Stimulated activated CD8-positive, alpha-beta memory T cell treated with anti-CD3 and anti-CD28 coated beads, Interleukin-12 subunit alpha, Interleukin-12 subunit beta, amount 100 ng/mL, for 1 hour (primary cell): ENCODE measurements at places on chromosomes 7 and 10.

GRCh38 chr7:88432301-88432700 is 125.6 kb upstream of the STEAP4 start:
- DNase-seq, result no peak

GRCh38 chr7:17696422-17696821 is 243.9 kb downstream of the SNX13 start:
- no peak for DNase-seq

DNA sequence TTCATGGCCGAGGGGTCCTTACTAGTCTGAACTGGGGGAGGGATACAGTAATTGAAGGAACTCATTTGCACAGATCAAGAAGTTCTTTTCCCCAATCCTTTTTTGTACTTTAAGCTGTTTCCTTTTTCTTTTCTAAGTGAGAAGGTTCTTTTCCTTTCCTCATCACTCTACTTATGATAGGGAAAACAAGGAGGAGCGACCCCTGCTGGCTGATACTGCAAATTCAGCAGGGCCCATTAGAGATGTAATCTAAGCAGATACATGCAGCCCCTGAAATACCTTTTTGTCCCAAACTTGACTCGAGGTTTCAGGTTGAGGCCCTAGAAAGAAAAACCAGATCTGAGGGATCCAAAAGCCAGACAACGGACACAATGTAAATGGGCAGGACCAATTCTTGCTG is 305.5 kb downstream of the DNAJB9 start:
- DNase-seq, result no peak

DNA sequence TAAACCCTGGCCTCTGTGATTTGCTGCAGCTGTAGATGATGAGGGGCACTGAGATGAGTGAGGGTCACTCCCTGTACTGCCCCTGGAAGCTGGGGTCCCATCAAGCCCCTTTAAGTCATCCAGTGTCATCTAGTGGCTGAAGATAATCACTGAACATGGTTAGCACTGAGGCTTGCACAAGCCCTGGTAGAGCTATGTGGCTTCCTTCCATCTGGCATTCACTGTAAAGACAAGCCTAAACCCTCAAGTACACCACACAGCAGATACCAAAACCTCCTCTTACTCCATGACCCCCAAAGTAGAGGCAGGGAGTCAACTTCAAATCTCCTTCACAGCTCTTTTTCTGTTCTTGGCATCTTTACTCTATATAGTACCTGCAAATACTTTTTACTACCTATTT is 72.7 kb upstream of the MRLN start:
- no peak for DNase-seq

DNA sequence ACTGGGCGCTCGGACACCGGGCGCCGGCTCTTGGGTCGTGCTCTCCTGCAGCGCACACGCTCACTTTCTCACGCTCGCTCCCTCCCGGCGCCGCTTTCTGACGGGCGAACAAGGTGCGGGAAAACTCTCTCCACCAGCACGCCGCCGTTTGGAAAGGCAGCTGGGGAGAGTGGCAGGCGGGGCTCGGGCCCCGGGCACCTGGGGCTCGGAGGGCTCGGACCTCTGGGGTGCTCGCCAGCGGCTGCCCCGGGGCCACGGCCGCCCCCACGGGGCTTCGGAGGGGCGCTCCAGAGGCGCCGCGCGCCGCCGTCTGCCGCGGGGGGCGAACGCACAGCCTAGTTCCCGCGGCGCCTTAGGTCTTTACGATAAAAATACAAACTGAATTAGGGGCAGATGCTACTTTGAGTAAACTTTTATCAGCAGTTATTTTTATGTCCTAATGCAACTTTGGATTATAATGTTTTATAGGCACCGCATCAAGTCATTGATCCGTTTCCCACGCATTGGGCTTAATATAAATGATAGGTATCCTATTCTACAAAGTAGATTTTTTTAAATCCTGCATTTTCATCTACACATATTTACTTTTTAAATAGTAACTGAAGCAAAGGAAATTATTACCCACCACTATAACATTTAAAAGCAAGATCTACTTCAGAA is 535 bp upstream of the EPC1 start:
- no peak for DNase-seq

GRCh38 chr7:156544919-156545715 is 95.5 kb upstream of the RNF32 start:
- DNase-seq, result no peak

DNA sequence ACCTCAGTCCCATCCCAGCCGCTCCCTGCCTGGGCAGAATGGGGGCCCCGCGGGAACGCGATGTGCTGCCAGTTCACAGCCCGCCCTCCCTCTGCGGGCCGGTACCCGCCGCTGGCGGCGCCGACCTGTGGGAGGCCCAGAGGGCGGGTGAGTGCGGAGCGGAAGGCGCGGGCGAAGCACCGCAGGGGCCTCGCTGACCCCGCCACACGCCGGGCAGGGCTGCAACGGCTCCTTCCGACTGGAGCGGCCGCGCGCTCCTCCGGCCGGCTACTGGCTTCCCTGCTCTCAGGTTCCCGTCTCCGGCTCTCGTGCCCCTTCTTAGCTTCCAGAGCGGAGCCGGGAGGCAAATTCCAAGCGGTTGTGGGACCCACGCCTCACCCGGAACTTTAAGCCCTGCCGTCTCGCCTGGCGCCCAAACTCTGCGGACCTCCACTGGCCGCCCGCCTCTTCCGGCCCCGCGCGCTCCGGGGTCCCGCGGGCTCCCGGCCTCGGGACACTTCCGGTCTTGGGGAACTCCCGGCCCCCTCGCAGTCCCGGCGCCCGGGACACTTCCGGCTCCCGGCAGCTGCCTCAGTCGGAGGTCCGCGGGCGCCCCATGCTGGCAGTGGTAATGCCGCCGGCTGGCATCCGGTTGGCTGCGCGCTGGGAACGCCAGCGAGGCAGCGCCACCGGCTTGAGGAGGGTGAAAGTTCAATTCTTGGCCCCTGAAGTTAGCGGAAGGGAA is at the start of gene CYREN:
Gene CYREN (minus strand): TSS at position 434 of the 724 bp plus-strand sequence. CDS start 1,785 bp downstream, outside the sequence.
- DNase-seq, result peak; percentile 79
